MM.1S (cell line): ENCODE measurements at places on chromosomes 5 and 9.

- no peaks in the 10 kb centered on the region for H3K27me3 ChIP-seq
- no peak overlapping the region for H3K4me3 ChIP-seq
- no peaks in the 10 kb centered on the region for H3K36me3 ChIP-seq
- no peak overlapping the region for H3K27ac ChIP-seq
These were observed 248.0 kb downstream of the KCTD16 start for GRCh38 chr5:144418719-144419118.

- H3K4me3 ChIP-seq, result no peak overlapping the region
- no peak for DNase-seq
- no peak overlapping the region for H3K27ac ChIP-seq
- no peaks in the 10 kb centered on the region for H3K36me3 ChIP-seq
- peaks cover 18% of the 10 kb centered on the region for H3K4me1 ChIP-seq
- no peaks in the 10 kb centered on the region for H3K27me3 ChIP-seq
These were observed 84.8 kb downstream of the PDE6A start for GRCh38 chr5:149859746-149860145.

DNA sequence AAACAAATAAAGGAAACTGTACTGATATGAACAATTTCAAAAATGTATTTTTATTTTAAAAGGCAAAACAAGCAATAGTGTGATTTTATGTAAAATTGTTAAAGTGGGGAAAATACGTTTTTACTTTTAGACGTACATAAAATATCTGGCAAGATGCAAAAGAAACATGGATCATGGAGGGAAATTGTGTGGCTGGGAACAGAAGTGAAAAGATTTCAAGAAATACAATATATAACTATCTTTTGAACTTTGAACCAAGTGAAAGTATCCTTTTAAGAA lies 1.5 kb upstream of the ZNF367 start:
- H3K27ac ChIP-seq, result peak overlapping the region; percentile 100; the same call in 1 of the 2 replicates
- H3K4me3 ChIP-seq, result peak overlapping the region; percentile 97
- H3K36me3 ChIP-seq, result 0 out of 2 replicates have a peak, but pooled peaks cover 3% of the 10 kb centered on the region
- no peak for DNase-seq
- peaks cover 17% of the 10 kb centered on the region for H3K4me1 ChIP-seq

GRCh38 chr9:136974817-136975535 lies 2.3 kb upstream of the PTGDS start:
- no peaks in the 10 kb centered on the region for H3K4me1 ChIP-seq
- H3K36me3 ChIP-seq, result no peaks in the 10 kb centered on the region
- no peak overlapping the region for H3K4me3 ChIP-seq
- H3K27me3 ChIP-seq, result peaks cover 76% of the 10 kb centered on the region
- no peak for DNase-seq

DNA sequence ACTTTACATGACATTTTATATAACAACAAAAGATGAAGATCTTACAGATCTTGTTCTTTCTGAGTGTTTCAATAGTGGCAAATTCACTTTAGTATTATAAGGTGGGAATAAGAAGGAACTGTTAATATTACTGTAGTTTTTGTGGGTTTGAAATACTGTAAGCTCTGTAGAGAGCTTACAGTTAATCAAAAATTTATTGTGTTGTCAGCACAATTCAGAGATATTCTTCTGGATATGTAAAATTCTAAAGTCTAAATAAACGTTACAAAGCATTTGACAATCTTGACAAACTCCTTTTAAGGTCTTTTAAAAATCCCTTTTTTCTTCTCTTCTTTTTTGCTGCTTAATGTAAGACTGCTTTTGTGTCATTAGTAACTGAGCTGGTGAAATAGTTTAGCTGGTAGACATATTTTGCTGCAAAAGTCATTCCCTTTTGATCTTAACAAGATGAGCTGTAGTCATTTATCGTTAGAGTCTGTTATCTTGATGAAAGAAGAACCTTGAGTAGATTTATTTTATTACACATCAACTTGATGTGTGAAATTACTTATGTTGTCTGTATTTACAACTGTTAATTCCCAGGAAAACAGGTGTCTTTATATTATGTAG lies 186.0 kb downstream of the WDR70 start:
- no peaks in the 10 kb centered on the region for H3K4me1 ChIP-seq
- no peak overlapping the region for H3K4me3 ChIP-seq
- no peak for DNase-seq
- H3K36me3 ChIP-seq, result no peaks in the 10 kb centered on the region
- H3K27ac ChIP-seq, result no peak overlapping the region
- H3K27me3 ChIP-seq, result no peaks in the 10 kb centered on the region

GRCh38 chr9:85872463-85872862 lies 68.5 kb upstream of the NAA35 start:
- no peaks in the 10 kb centered on the region for H3K36me3 ChIP-seq
- H3K27ac ChIP-seq, result no peak overlapping the region
- H3K4me3 ChIP-seq, result no peak overlapping the region
- DNase-seq, result no peak

GRCh38 chr9:75445144-75445543 lies 356.8 kb downstream of the OSTF1 start:
- H3K4me1 ChIP-seq, result no peaks in the 10 kb centered on the region; the same call in 1 of the 2 replicates
- no peak overlapping the region for H3K4me3 ChIP-seq
- DNase-seq, result no peak
- no peak overlapping the region for H3K27ac ChIP-seq
- H3K27me3 ChIP-seq, result no peaks in the 10 kb centered on the region

DNA sequence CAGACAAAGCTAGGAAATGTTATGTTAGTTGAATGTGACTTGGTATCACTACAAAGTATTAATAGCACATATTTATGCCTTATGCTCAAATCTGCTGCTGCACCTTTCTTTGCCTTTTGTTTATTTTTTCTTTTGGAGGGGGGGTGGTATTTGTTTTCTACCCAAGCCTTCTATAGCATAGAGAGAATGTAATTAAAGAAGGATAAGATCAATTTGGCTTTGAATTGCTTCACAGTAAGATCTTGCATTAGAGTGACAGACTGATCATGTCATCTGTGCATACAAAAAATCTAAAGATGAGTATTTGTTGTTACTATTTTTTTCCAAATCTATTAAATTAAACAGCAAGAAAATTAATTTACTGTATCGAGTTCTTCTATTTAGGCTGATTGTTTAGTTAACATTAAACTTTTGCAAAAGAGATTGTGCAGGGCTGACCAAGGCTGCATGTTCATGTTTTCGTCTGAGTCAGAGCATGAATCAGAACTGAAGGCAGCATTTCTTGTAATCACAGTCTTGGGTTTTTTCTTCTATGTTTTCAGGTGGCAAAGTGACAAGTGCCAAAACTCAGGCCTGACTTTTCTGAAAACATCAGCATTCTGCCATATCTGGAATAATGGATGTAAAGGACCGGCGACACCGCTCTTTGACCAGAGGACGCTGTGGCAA lies 1007.1 kb upstream of the WWC1 start:
- DNase-seq, result no peak
- H3K36me3 ChIP-seq, result no peaks in the 10 kb centered on the region
- no peak overlapping the region for H3K4me3 ChIP-seq
- H3K27ac ChIP-seq, result no peak overlapping the region
- no peaks in the 10 kb centered on the region for H3K4me1 ChIP-seq
- H3K27me3 ChIP-seq, result no peaks in the 10 kb centered on the region; the same call in 1 of the 2 replicates

DNA sequence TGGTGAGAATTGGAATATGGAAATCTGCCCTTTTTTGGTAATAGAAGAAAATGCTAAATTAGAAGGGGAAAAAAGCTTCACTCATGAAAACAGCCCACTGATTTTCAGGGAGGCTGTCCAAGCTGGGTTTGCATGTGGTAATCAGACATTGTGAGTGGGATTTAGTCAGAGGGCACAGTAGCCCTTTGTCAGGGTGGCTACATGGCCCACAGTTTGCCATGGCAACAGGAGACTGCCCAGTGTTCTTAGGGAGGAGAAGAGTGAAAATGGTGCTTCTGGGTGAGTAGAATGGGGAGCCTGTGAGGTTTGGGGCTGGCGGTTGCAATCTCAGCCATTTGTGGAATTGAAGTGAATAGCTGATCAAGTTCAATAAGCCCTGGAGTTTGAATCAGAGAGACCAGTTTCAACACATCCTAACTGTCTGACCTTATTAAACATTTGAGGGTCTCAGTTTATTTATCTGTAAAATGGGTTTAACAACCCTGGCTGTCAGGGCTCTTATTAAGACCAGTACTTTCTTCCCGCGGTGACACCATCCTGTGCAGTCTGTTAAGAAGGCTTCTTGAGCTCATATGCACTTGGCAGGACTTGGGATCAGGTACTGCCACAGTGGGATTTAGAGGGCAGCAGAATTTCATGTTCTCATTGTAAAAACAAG lies 107.6 kb upstream of the TNC start:
- no peak for DNase-seq
- H3K27ac ChIP-seq, result no peak overlapping the region
- no peaks in the 10 kb centered on the region for H3K4me1 ChIP-seq

DNA sequence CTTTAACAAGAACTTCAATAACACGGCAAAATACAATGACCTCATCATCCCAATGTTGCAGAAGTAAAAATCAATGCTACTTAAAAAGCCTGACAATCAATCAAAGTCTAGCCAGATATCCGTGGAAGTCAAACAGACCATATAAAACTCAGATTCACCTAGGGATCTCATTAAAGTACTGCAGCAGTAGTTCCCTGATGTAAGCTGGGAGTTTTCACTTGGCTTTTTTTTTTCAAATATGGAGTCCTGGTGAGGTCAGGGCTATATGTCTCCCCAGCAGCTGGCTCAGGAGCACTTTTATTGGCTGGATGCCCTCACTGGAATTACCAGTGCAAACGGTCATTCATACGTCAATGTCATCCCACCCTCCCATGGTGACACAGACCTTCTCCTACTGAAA lies 220.6 kb upstream of the SLC30A5 start:
- H3K4me1 ChIP-seq, result no peaks in the 10 kb centered on the region
- no peak for DNase-seq
- H3K4me3 ChIP-seq, result no peak overlapping the region

DNA sequence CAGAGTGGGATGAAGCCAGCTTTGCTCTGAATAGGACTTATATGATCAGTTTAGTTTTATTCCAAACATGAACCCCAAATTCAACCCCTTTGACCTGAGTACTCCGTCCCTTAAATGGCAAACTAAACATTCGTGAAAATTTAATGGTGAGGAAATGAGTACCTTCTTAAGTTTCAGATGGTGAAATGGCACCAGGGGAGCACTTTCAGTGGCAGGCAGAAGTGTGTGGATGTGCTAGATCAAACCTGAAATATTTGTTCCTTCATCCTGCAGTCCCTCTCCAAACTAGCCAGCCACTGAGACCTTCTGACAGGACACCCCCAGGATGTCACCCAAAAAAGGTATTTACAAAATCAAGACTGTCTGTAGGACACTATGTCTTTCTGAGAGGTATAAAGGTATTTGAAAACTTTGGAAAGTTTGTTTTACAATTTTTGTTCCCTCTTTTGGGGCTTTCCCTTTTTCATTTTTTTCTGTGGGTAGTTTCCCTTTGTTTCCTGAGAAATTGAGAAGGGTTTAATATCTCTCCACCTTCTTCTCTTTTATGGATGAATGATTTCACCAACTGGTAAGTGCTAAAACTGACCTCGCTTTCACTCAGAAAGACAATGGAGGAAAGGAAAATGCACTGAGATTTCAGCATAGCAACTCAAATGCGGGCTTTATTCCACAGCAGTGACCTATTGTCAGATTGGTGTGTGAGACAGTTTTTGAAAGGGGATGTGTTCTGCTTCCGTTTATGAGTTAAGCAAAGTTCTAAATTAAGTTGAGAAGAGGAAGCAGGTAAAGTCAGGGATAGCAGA lies 127.1 kb downstream of the TMC1 start:
- no peaks in the 10 kb centered on the region for H3K27me3 ChIP-seq
- H3K36me3 ChIP-seq, result no peaks in the 10 kb centered on the region
- H3K27ac ChIP-seq, result no peak overlapping the region
